Stomach (tissue), 19 donors: ENCODE measurements at places on chromosomes 7 and 10. TPM values are rescaled to one million over a fixed set of nuclear protein-coding genes. Genes with fewer than 3 reads are reported as not detected.

DNA sequence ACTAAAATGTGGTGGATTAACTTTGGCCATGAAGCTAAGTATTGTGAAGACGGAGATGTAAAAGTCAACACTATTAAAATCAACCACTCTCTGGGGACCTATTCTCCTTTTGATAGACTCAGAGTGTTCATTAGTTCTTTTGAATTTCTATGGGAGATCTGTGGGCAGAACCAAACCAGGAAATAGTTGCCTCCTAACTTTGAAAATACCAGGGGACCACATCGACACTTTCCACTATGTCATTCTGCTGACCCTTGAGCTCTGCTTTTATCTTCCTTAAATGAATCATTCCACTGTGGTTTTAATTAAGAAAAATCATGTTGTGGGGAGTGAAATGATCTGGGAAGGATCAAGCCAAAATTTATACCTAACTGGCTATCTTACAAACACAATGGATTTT lies 960.5 kb downstream of the GATA3 start:
- no peaks in the 10 kb centered on the region for H3K36me3 ChIP-seq
- no peaks in the 10 kb centered on the region for H3K27me3 ChIP-seq
- no peak for DNase-seq

- H3K27me3 ChIP-seq, result no peaks in the 10 kb centered on the region
- peaks cover 6% of the 10 kb centered on the region for H3K4me1 ChIP-seq
- no peak overlapping the region for H3K4me3 ChIP-seq
- DNase-seq, result no peak
These were observed 107.5 kb downstream of the ITGB8 start for GRCh38 chr7:20438248-20438647.

DNA sequence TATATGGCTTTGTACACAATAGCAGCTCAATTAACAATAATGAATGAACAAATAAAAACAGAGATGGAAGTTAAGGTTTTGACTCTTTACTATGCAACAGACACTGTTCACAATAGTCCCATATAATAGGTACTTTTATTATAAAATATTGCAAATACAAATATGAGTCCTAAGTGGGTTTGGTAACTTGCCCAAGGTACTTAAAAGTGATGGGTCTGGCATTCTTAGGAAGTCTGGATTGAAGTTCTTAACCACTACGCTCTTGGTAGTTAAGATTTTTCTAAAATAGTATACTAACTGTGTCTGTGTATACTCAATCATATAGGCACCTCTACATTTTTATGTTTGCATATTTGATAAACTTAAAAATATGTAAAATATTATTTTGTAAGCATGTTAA lies 55.5 kb downstream of the HGF start:
- no peaks in the 10 kb centered on the region for H3K4me1 ChIP-seq
- no peak overlapping the region for H3K4me3 ChIP-seq
- H3K27me3 ChIP-seq, result no peaks in the 10 kb centered on the region
- no peak overlapping the region for H3K27ac ChIP-seq
- no peaks in the 10 kb centered on the region for H3K36me3 ChIP-seq

GRCh38 chr7:51007551-51008505 lies 225.1 kb upstream of the GRB10 start:
- no peaks in the 10 kb centered on the region for H3K27me3 ChIP-seq
- H3K27ac ChIP-seq, result no peak overlapping the region
- no peak overlapping the region for H3K4me3 ChIP-seq

The KCP gene
- total RNA-seq, result not detected

The LRRC17 gene
- total RNA-seq, result not detected
